ENCODE measurements at places on chromosomes 12 and 14. TPM values are rescaled to one million over a fixed set of nuclear protein-coding genes. Genes with fewer than 3 reads are reported as not detected.

GRCh38 chr12:54282949-54283593 lies 2.5 kb downstream of the HNRNPA1 start:
- DNase-seq: no peak

GRCh38 chr12:124328116-124328515 lies 33.2 kb downstream of the RFLNA start:
- DNase-seq: no peak

GSG1 gene
- not detected for total RNA-seq

GRCh38 chr12:121495746-121496145 lies 85.1 kb downstream of the KDM2B start:
- no peak for DNase-seq

TESPA1 gene
- total RNA-seq: 4.5 TPM

DNA sequence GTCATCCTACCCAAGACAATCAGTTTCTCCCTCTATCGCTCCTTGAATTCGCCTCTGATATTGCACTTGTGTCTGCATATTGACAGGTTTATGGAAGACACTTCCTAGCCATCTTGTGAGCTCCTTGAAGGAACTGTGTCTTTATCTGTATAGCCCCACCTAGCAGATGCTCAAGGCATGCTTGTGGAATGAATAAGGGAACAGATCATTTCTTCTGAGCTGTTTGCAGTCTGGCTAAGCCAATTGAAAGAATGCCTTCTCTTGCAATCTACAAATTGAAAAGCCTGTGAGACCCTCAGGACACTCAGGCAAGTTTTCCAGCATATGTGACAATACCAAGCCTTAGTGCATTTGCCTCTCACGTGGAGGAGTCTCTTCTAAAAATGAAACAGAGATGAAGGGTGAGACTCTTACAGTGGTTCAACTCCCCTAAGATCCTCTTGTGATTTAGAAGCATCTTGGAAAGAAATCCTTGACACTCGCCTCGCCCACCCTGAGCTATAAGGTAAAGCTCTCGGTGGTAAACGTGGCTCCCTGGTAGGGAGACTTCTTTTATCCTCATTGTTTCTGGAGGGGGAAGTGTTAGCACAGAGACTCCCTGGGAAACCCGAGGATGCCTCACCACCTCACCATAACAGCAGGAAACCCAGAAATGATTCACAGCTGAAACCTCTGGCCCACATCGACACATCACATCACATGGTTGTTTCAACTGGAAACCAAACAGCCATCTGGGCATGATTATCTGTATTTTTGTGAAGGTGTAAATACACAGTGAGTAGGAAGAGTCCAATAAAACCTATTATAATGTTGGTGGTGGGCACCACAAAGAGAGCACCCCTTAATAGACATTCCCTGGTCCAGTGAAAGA lies 112.3 kb upstream of the BCL2L14 start:
- DNase-seq: peak; percentile 96
